ENCODE measurements at places on chromosomes 11 and 22.
A peak's percentile ranks its signal among the peaks of the same experiment; 100 is the strongest.

- DNase-seq: no peak
Observed at GRCh38 chr11:40215556-40215955, 1243.9 kb downstream of the LRRC4C start.

DNA sequence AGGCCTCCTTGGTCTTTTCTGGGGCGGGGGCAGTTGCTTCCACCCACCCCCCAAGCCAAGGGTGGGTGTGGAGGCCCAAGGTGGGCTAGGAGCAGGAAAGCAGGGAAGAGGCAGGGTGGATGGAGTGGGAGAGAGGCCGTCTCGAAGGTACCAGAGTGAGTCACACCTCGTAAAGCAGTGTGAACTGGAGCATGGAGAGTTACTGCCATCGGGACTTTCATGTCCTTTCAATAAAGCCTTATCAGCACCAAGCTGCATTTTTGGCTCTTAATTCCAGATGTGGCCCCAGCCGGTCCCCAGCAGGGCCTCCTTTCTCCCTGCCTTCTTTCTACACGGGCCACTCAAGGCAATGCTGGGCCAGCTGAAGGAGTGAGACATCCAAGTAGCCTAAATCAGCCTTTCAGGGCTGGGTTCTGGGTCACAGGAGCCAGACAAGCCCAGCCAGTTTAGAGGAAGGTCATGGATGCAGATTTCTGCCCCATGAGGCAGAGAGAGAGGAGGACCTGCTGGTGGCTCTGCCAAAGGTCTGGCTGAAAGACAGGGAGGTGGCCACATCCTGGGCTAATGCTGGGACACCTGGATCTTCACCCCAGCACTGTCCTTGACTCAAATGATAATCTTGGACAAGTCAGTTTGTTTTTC is 59.0 kb upstream of the CD82 start:
- no peak for DNase-seq

DNA sequence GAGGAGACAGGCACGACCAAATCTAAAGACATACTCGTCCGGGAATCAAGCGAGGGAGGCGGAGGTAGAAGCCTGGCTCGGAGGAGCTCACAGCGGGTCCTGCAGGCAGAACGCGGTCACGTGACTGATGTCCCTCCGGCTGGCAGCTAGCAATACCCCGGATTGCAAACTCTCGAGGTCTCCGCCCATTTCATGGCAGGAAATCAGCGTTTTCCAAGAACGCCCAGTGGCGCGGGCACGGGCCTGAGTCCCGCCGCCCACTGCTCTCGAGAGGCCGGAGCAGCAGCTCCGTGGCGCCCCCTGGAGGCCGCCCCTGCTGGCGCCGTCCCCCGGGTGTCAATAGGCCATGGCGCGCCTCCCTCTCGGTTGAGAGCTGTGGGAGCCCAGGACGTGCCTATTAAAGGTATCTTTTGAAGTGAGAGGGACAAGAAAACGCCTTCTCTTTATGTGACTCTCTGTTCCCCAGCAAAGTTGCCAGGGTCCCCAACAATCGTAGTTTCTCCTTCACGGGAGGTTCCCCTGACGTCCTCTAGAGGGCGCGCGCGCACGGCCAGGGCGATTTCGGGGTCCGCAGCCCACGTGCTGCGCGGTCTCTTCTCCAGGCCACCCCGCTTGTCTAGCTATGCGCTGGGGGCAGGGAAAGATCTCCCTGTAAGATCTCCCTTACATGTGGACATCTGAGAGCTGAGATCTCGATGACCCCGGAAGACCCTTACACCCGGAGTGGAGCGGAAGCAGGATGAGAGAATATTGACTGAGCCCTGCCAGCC is 37.3 kb upstream of the RBFOX2 start:
- peak; percentile 91 for DNase-seq

GRCh38 chr22:42116848-42117424 is 13.7 kb downstream of the CYP2D6 start:
- DNase-seq: no peak

GRCh38 chr11:12853652-12854296 is 155.3 kb upstream of the RASSF10 start:
- no peak for DNase-seq

DNA sequence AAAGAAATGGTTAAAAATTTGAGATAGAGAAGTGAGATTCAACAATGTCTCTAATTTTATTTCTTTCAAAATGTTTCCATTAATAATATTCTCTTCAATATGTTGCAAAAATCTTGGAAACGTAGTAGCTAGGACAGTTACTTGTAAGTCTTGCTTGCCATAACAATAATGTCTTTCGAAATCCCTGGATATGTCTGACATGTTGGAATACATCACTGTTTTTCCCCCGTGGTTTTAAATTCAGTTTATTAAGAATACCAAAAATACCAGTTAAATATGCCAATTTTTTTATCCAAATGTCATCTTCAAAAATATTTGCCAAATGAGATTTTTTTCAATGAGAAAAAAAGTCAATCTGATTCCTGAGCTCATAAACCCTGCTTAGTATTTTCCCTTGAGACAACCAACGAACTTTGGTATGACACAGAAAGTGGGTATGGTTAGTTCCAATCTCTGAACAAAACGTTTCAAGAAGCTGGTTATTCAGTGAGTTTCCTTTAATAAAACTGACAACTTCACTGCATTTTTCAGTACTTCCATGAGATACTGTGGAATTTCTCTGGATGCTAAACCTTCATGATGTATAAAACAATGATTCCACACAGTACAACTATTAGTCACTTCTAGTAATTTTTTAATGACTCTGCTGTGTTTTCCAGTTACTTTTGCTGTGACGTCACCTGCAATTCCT is 36.7 kb upstream of the AMPD3 start:
- no peak for DNase-seq
